ENCODE measurements at places on chromosomes 7 and 10.

GRCh38 chr7:94738071-94738470 lies 82.1 kb upstream of the SGCE start:
- DNase-seq = no peak

DNA sequence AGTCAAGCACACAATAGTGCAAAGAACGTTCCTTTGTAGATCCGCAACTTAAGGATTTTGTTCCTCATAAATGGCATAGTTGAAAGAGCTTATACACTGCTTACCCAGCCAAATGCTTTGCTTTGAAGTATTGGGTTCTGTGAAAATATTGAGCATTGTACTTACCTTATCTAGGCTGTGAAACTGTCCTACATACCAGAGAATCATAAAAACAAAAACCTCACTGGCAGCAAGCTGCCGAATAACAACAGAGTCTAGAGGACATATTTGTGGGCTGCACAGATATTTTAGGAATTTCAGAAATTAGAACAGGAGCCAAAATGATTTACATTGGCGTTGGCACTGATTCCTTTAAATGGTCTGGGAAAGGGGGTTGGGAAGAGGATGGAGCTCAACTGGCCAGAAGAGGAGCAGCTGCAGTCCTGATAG lies 174.8 kb downstream of the RTKN2 start:
- peak; percentile 78 for DNase-seq

GRCh38 chr10:113360870-113361269 lies 192.0 kb upstream of the HABP2 start:
- no peak for DNase-seq

GRCh38 chr7:24921362-24921679 lies 58.7 kb downstream of the OSBPL3 start:
- no peak for DNase-seq

GRCh38 chr10:36677431-36677768 lies 448.0 kb upstream of the ANKRD30A start:
- no peak for DNase-seq

GRCh38 chr10:129961157-129961701 lies 2.8 kb downstream of the EBF3 start:
- DNase-seq = no peak

GRCh38 chr7:45000093-45001032 lies at the start of gene CCM2:
Gene CCM2, plus strand, starts transcription at chr7:45000201. Its CDS starts 133 bp downstream, at chr7:45000334.
- no peak for DNase-seq

- DNase-seq = no peak
Measured at GRCh38 chr7:98862716-98863420, 6.9 kb downstream of the TMEM130 start.

DNA sequence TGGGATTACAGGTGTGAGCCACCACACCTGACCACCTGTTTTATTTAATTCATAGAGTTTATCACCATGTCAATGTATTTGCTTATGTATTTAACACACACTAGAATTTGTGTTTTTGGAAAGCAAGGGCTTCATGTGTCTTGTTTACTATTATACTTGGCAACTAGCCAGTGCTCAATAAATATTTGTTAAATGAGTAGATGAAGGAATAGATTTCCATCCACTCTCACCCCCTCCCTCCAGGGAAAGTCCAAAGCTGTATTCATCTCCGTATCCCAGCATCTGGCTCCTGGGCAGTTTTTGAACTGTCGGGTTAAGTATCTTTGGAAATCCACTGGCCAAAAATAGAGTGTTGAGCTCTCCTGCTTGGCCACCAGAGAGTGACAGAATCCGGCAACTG lies 4.6 kb upstream of the RADIL start:
- DNase-seq = no peak

- no peak for DNase-seq
Measured at GRCh38 chr7:127648986-127649385, 3.0 kb upstream of the SND1 start.

DNA sequence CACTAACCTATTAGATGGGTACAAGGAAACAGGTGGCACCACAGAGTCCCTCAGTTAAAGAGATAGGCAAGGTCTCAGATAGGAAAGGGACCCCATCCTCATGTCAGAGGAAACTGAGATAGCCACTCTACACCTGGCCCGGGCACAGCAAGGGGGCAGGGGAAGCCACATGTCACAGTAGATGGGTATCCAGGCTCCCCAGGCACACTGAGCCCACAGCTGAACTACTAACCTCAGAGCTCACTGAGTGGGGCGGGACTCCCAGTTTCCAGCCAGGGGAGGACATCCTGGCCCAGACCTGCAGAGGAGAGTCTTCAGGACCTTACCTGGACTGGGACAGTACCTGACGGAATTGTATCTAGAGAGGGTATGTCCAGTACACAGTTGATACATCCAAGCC lies 3.7 kb upstream of the CDHR1 start:
- DNase-seq = no peak

Measured in fibroblast of skin of left biceps (primary cell).